ENCODE measurements at places on chromosomes 11 and 22. TPM values are rescaled to one million over a fixed set of nuclear protein-coding genes. Genes with fewer than 3 reads are reported as not detected.

Gene OR52W1
- not detected for total RNA-seq

Gene MYO18B
- 0.70 TPM for total RNA-seq

Gene TRPM5
- 0.18 TPM for total RNA-seq

Gene C11orf52
- total RNA-seq: not detected

Gene MOGAT2
- not detected for total RNA-seq

Gene OR5AL1
- not detected for total RNA-seq

DNA sequence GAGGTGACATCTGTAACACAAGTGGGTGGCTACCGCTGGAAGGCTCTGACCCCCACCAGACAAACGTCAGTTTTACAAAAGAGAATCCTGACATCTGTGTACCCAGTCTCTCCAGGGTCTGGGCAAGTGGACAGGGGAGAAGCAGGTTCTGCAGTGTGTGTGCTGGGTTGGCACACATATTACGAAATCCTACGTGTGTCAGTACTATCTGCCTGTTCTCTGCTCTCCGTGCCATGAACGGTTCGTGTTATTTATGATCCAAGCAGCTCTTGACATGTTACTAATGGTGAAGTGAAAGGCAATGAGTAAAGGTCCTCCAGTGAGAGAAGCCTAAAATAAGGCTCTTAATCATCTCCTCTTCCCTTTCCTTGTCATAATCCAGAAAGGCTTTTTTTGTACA, 201.5 kb upstream of the MTMR2 start:
- H3K4me3 ChIP-seq: no peak overlapping the region
- H3K36me3 ChIP-seq: no peaks in the 10 kb centered on the region
- H3K27ac ChIP-seq: no peak overlapping the region

GRCh38 chr22:38455530-38456271, 702 bp upstream of the KCNJ4 start:
- peak overlapping the region; percentile 54 for H3K4me3 ChIP-seq
- peaks cover 5% of the 10 kb centered on the region for H3K4me1 ChIP-seq
- H3K27ac ChIP-seq: no peak overlapping the region
- no peaks in the 10 kb centered on the region for H3K36me3 ChIP-seq
- peak; percentile 15 for DNase-seq

- peaks cover 48% of the 10 kb centered on the region for H3K4me1 ChIP-seq
- H3K27ac ChIP-seq: peak overlapping the region; percentile 53
- H3K27me3 ChIP-seq: no peaks in the 10 kb centered on the region
- peak; percentile 22 for DNase-seq
These were observed 3.9 kb downstream of the MAML2 start for GRCh38 chr11:96338910-96339705.

DNA sequence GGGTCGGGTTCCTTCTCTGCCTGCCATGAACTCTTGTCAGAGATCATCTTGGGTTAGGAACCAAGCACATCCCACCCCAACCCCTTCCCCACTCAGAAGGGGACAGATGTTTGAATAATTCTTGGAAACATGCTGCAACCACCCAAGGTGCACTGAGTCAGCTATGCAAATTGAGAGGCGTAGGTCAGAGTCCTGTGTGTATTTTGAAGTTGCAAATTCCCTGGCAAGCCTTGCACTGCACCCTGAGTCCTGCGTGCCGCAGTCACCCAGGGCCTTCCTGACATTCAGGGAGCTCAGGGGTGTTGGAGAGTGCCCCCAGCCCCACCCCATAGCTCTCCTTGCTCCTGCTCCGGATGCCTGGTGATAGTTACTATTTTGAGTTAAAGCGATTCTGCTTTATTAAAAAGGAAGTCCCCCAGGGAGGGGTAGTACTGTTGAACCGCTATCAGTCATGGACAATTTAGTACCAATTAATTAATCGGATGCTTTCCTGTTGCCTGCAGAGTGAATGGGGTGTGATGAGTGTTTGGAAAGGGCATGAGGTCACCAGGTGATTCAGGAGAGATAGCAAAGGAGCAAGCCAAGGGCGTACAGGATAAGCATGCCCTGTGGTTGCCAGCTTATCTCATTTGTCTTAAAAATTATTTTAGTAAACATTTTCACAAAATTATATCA, 123.7 kb downstream of the GRIK4 start:
- H3K27me3 ChIP-seq: no peaks in the 10 kb centered on the region
- no peak for DNase-seq
- no peaks in the 10 kb centered on the region for H3K36me3 ChIP-seq
- no peaks in the 10 kb centered on the region for H3K4me1 ChIP-seq
- H3K27ac ChIP-seq: no peak overlapping the region
- no peak overlapping the region for H3K4me3 ChIP-seq

- H3K4me3 ChIP-seq: no peak overlapping the region
- no peak overlapping the region for H3K27ac ChIP-seq
- peaks cover 49% of the 10 kb centered on the region for H3K27me3 ChIP-seq
- H3K36me3 ChIP-seq: no peaks in the 10 kb centered on the region
- no peaks in the 10 kb centered on the region for H3K4me1 ChIP-seq
- DNase-seq: no peak
These were observed 14.9 kb upstream of the PDGFB start for GRCh38 chr22:39259666-39260065.

GRCh38 chr11:82673631-82674030, 60.0 kb downstream of the FAM181B start:
- DNase-seq: no peak
- no peak overlapping the region for H3K27ac ChIP-seq
- no peaks in the 10 kb centered on the region for H3K4me1 ChIP-seq
- H3K36me3 ChIP-seq: no peaks in the 10 kb centered on the region
